ENCODE measurements at places on chromosomes 12 and 14.

GRCh38 chr14:69664865-69665526 is 53.6 kb downstream of the SUSD6 start:
- no peak for DNase-seq

DNA sequence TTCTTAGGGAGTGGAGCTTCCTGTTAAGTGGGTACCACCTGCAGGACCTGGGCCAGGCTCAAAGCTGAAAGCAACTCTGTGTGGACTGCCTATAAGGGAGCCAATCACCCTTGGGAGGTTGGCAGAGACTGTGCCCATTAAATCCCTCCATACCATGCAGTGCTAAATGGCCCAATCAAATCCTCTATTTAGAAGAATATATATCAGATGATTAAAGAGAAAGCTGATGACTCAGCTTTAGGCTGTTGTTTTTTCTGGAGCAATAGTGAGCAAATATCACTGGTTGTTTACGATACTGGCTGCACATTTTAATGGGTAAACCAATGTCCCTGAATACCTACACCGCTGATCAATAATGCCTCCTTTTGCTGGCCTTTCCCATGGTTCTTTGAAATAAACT is 101.3 kb downstream of the TMX1 start:
- no peak for DNase-seq

DNA sequence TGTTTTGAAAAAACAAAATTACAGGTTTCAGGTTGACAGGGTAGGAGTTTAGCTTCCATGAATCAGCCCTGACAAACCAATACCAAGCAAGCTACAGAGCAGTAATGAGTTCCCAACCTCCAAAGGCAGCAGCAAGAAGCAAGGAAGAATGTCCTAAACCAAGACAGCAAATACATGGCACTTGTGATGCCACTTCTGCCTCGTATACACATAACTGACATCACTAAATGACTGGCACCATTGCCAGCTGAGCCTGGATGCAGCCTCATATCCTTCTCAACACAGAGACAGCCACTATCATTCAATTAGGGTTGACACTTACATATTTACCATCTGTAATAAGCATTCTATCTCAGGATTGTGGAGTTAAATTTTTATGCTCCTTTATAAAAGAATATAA is 35.0 kb upstream of the MDM1 start:
- DNase-seq = no peak

GRCh38 chr14:61836184-61836583 is 74.0 kb downstream of the SNAPC1 start:
- no peak for DNase-seq
